Activated T-helper 2 cell treated with anti-CD3 and anti-CD28 coated beads, Interferon-gamma antibody, Interleukin-2, Interleukin-4, amounts not matched to agents 10 μg/mL and 5 μg/mL and 100 μg/mL, durations not matched to agents 14 hours and 24 hours and 36 hours (primary cell): ENCODE measurements at places on chromosomes 1 and 21.

DNA sequence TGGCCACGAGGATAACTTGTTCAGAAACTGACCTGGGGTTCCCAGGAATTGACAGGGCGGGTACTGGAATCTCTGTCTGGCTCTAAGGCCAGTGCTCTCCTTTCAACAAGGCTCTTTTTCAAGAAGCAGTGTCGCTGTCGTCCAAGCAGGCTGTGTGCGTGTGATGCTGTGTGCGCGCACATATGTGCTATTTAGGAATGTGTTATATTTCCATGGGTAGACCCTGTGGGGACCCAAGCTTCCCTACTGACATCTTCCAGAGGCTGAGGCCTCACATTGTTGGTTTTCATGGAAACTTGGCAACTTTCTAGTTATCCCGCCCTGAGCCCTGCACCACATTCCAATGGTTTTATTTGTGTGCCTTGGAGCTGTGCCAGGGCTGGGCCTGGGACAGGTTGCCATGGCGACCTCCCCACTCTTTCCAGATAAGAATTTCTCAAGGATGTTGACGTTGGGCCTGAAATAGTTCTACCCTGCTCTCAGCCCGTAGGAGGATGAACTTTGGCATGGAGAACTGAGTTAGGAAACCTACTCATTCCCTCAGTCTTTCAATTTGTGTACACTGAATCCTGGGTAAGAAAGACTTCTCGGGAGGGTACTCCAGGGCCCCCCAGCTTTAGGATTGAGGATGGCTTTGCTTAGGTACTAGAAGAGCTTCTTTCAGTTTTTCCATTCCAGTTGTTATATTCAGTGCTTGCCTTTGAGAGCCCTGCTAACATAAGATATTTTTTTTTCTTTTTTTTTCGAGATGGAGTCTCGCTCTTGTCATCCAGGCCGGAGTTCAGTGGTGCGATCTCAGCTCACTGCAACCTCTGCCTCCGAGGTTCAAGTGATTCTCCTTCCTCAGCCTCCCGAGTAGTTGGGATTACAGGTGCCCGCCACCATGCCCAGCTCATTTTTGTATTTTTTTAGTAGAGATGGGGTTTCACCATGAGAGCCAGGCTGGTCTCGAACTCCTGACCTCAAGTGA, 38.8 kb upstream of the SRSF10 start:
- no peak overlapping the region for H3K4me3 ChIP-seq
- no peaks in the 10 kb centered on the region for H3K36me3 ChIP-seq
- no peak for DNase-seq
- H3K4me1 ChIP-seq: no peaks in the 10 kb centered on the region
- H3K27ac ChIP-seq: no peak overlapping the region
- peaks cover 4% of the 10 kb centered on the region for H3K27me3 ChIP-seq

DNA sequence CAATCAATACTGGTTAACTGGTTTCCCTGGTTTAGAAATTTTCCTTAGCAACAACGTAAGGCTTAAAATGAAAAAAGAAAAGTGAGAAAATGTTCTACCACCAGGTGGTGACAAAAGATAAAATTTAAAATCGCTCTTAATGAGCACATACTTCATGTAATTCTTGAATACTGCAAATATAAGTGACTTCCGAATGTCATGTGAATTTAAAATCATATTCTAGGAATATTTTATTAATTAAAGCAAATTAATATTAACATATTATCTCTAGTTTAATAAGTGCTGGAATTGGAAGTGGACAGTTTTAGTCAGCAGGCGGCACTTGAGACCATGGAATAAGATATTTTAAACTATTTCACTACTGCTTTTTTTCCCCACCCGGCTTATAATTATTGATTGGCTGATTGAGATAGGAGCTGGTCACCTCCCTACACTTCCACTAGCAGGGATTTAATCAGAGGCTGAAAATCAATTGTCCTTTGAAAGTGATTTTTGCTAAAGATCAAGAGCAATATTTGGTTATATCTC, 5.0 kb upstream of the ADAMTS1 start:
- peaks cover 36% of the 10 kb centered on the region for H3K27me3 ChIP-seq
- peaks cover 16% of the 10 kb centered on the region for H3K4me1 ChIP-seq
- DNase-seq: no peak
- H3K36me3 ChIP-seq: no peaks in the 10 kb centered on the region

GRCh38 chr1:91523482-91523881, 22.8 kb downstream of the CDC7 start:
- H3K27ac ChIP-seq: peak overlapping the region; percentile 38
- peaks cover 47% of the 10 kb centered on the region for H3K4me1 ChIP-seq
- no peak for DNase-seq
- no peak overlapping the region for H3K4me3 ChIP-seq
- peaks cover 58% of the 10 kb centered on the region for H3K36me3 ChIP-seq
- H3K27me3 ChIP-seq: no peaks in the 10 kb centered on the region

GRCh38 chr21:36446301-36446700, 33.6 kb downstream of the CLDN14 start:
- H3K36me3 ChIP-seq: no peaks in the 10 kb centered on the region
- no peaks in the 10 kb centered on the region for H3K4me1 ChIP-seq
- no peak overlapping the region for H3K4me3 ChIP-seq
- no peak for DNase-seq
- H3K27me3 ChIP-seq: peaks cover 3% of the 10 kb centered on the region
- H3K27ac ChIP-seq: no peak overlapping the region

DNA sequence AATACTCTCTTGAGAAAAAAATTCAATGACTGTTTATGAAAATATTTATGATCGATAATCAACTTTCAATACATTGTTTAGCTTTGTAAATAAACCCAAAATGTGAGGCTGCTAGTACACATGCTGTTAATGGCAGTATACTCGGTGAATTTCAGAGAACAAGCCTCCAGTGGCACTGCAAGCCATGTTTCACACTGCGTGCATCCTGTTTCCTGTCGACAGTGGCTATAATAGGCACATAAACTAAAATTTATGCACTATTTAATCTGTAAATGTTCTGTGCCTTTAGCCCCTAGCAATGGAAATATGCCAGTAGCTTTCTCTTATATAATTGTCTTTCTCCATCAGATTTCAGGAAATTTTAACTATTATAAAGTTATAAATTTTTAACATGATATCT, 26.3 kb upstream of the RGS18 start:
- H3K27me3 ChIP-seq: no peaks in the 10 kb centered on the region
- H3K27ac ChIP-seq: no peak overlapping the region
- no peak overlapping the region for H3K4me3 ChIP-seq
- H3K36me3 ChIP-seq: no peaks in the 10 kb centered on the region
- no peaks in the 10 kb centered on the region for H3K4me1 ChIP-seq
